ENCODE measurements at places on chromosomes 5 and 9.
A peak's percentile ranks its signal among the peaks of the same experiment; 100 is the strongest.

DNA sequence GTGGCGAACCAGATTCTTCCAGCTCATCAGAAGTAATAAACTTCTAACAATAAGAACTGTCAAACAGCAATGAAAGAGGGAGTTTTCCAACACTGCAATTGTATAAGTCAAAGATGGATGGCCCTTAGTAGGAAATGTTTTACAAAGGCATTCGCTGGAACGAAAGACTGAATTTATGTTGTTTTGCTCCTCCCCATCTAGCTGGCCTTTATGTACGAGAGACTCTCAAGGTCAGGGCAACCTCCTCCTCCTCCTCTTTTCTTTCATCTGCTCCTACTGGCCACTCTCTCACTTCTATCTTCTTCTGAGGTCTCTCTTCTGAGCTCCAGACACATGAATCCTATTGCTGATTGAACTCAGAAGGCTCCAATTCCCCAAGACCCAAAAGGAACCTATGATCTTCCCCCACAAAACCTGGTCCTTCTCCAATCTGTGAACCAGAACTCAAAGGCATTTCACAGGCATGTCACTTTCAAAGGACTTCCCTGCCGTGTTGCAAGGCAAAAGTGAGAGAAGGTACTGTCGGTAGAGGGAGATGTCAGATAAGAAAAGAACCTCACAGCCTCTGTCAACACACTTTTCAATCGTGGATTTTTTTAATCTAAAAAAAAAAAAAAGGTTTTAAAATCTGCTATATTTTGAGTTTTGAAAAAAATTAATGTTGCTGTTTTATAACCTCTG, 28.5 kb upstream of the PUM3 start:
- DNase-seq = no peak

GRCh38 chr9:125757834-125758233, 10.7 kb downstream of the PBX3 start:
- no peak for DNase-seq

GRCh38 chr5:138159666-138160065, 18.8 kb downstream of the BRD8 start:
- no peak for DNase-seq

GRCh38 chr5:85069659-85070640, 685.3 kb upstream of the EDIL3 start:
- no peak for DNase-seq

DNA sequence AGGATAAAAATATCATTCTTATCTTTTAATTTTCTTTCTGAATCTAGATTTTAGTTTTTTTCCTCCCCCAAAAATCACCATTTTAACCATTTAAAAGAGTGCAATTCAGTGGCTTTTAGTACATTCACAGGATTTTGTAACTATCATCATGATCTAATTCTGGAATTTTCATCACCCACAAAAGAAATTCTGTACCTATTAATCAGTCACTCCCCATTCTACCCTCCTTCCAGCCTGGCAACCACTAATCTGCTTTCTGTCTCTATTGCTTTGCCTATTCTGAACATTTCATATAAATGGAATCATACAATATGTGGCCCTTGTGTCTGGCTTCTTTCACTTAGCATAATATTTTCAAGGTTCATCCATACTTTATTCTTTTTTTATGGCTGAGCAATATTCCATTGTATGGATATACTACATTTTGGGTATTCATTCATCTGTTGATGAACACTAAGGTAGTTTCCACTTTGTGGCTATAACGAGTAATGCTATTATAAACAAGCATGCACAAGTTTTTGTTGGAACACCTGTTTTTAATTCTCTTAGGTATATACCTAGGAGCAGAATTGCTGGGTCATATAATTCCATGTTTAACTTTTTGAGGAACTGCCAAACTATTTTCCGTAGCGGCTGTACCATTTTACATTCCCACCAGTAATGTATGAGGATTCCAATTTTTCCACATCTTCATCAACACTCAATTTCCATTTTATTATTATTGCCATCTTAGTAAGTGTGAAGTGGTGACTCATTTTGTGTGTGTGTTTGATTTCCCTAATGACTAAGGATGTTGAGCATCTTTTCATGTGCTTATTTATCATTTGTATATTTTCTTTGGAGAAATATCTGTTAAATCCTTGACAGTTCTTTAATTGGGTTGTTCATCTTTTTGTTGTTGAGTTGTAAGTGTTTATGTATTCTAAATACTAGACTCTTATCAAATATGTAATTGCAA, 340.3 kb downstream of the CWC27 start:
- DNase-seq = no peak

DNA sequence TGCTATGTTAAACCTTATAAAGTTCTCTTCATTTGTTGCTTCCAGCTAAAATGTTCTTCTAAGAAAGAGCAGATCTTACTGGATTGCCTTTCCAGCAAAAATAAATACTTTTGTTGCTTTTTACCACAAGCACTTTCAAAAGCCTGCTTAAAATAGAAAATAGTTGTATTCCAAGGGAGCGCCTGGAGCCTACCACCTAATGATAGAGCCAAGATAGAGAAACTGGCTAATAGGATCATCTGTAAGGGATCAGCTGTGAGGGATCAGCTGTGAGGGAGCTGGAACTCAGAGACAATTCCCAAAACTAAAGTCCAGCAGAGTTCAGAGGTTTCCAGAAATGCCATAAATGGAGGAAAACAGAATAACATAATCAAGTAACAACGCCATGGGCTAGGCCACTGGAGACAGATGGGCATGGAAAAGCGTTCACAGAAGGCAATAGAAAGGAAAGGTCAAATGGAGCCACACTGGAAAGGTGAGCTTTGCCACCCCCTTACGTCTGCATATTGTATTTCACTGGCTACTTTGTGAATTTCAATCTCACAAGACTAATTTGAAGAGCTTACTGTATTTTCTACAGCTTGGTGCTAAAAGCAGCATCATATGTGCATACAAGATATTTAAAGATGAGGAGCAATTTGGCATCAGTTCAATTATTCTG, 140.6 kb upstream of the TLE4 start:
- DNase-seq = no peak

GRCh38 chr5:173638126-173639040, 21.9 kb upstream of the BOD1 start:
- DNase-seq = no peak

- no peak for DNase-seq
Observed at GRCh38 chr9:131169563-131170240, 44.3 kb downstream of the NUP214 start.

DNA sequence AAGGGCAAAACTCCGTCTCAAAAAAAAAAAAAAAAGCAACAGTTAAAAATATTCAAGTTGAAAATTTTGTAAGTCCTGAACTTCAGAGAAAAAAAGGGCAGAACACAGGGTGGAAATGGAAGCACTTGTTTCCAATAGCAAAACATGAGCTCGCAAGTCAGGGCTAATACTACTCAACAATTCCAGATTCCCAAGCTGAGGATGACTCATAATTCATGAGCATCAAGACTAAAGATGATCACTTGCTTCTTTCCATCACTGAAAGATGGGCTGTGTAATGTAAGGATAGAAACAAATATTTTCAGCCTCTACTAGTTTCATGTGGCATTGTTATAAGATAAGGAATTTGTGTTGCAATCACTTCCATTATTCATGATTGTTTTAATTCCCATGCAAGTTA, 33.5 kb upstream of the FST start:
- no peak for DNase-seq

- peak; percentile 5 for DNase-seq
Observed at GRCh38 chr5:31809050-31809870, 170.3 kb downstream of the PDZD2 start.

- DNase-seq = no peak
Observed at GRCh38 chr5:120052916-120053828, 410.9 kb upstream of the PRR16 start.

DNA sequence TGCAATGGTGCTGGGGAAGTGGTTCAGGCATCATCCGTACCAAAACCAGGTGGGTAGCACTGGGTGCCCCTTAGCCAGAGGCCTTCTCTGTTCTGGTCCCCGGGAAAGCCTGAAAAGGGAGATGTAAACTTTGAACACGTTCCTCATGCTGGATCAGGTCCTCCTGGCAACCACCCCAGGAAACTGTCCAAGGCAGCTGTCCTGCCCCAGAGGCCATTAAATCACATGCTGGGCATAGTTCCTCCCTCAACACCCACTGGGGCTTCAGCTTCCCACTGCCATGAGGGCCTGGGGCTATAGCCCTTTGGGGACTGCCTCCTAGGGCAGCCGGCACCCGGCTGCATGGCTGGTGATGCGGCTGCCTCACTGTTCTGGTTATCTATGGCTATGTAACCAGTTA, 228.9 kb upstream of the MVB12B start:
- DNase-seq = no peak

GRCh38 chr5:110087829-110088228, 398.1 kb downstream of the MAN2A1 start:
- no peak for DNase-seq

DNA sequence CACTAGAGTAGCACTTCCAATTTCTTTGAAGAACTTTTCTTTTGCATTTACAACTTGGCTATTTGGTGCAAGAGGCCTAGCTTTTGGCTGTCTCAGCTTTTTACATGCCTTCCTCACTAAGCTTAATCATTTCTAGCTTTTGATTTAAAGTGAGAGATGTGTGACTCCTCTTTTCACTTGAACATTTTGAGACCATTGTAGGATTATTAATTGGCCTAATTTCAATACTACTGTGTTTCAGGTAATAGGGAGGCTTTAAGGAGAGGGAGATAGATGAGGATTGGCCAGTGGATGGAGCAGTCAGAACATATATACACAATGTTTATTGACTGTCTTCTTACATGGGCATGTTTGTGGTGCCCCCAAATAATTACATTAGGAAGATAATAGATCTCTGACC, 161.7 kb downstream of the GNA14 start:
- DNase-seq = no peak

DNA sequence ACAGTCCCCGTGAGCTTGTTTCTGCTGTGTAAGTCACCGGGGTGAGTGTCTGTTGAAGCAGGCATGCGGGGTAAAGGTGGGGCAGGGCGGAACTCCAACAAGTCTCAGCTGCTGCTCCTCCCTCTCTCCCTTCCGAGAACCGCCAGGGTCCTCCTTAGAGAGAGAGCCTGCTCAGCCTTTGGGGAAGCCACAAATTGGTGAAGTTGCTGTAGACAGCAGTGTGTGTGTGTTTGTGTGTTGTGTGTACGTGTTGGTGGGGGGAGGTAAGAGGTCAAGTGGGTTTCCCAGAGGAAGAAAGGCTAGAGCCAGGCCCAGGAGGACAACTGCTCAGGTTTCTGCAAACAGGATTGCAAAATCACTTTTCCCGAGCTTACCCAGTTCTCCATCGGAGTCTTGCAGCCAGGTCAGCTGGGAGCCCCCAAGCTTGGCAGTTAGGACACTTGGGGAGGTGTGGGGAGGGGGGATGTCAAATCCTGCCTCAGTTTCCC, 38.9 kb upstream of the DAB2IP start:
- DNase-seq = no peak

DNA sequence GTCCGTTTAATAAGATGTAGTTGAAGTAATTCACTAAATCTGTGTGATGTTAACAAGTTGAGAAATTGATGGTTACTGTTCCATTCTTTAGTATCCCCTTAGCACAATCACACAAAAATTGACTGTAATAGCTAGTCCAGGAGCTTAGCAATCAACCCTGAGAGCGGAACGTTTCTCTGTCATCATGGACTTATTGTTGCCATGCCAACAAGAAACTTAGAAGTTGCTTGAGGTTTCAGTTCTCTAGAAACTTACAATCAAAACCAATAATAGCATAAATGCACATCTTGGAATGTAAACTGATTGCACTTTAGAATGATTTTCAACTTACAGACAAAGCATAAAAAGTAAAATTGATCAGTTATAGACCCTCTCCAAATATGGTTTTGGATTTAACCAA, 125.4 kb upstream of the ANKH start:
- DNase-seq = no peak

Measured in stimulated activated CD4-positive, alpha-beta T cell treated with anti-CD3 and anti-CD28 coated beads, Interleukin-4, amount 100 ng/mL, for 48 hours (primary cell).